ENCODE measurements at places on chromosomes 2 and 18. TPM values are rescaled to one million over a fixed set of nuclear protein-coding genes. Genes with fewer than 3 reads are reported as not detected.

STK17B gene
- total RNA-seq: 11.0 TPM

DNAJC5G gene
- not detected for total RNA-seq

MDH1B gene
- total RNA-seq: 1.6 TPM

GALNT3 gene
- total RNA-seq: not detected

CXCR2 gene
- total RNA-seq: not detected

HOXD13 gene
- 0.15 TPM for total RNA-seq

DYSF gene
- total RNA-seq: 0.56 TPM

TWIST2 gene
- total RNA-seq: 8.2 TPM

CRYBA2 gene
- total RNA-seq: not detected

REG1A gene
- total RNA-seq: not detected

RFX8 gene
- total RNA-seq: not detected

DSC2 gene
- total RNA-seq: 1.3 TPM

ARHGAP15 gene
- total RNA-seq: not detected

SERPINB13 gene
- total RNA-seq: not detected

GAREM1 gene
- total RNA-seq: 5.2 TPM

ALLC gene
- total RNA-seq: not detected

CNDP1 gene
- not detected for total RNA-seq

CRYGD gene
- total RNA-seq: not detected

RAB27B gene
- 11.1 TPM for total RNA-seq

WDSUB1 gene
- total RNA-seq: 8.3 TPM

PDE1A gene
- total RNA-seq: 0.31 TPM

Data from A549 treated with Hydrocortisone at 1 μM for 4 hours (cell line).